ENCODE measurements at places on chromosomes 1 and 21.

DNA sequence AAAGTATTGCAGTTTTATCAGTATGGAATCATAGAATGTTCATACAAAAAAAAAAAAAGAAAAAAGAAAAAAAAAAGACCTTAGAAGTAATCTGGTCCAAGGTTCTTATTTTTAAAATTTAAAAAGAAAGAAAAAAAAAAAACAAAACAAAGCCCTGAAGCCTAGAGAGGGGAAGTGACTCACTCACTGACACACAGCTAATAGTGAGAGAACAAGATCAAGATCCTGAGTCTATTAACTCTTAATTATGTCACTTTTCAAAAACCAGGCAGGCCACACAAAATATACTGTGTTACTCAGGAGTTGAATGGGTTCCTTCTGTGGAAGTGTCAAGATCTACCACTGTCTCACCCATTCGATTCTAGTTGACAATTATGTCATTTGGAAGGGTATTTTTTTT is 433.9 kb upstream of the DAB1 start:
- no peak for DNase-seq

DNA sequence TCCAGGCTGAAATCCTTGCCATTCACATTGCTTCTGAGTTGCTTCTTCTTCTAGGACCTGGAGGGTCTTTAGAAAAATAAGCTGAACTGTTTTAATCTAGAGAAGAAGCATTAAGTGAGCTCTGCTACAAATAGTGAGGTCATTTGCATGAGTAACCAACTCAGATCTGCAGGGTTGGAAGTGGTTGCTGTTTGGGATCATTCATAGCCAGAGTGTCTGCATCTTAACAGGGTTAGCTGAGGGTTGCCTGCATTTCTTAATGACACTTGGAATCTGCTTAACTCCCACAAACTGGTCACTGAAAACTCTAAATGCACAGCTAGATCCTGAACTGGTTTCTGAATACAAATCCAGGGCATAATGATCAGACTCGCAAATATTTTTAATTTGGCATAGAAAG is 9.9 kb downstream of the CNIH3 start:
- peak; percentile 80 for DNase-seq

DNA sequence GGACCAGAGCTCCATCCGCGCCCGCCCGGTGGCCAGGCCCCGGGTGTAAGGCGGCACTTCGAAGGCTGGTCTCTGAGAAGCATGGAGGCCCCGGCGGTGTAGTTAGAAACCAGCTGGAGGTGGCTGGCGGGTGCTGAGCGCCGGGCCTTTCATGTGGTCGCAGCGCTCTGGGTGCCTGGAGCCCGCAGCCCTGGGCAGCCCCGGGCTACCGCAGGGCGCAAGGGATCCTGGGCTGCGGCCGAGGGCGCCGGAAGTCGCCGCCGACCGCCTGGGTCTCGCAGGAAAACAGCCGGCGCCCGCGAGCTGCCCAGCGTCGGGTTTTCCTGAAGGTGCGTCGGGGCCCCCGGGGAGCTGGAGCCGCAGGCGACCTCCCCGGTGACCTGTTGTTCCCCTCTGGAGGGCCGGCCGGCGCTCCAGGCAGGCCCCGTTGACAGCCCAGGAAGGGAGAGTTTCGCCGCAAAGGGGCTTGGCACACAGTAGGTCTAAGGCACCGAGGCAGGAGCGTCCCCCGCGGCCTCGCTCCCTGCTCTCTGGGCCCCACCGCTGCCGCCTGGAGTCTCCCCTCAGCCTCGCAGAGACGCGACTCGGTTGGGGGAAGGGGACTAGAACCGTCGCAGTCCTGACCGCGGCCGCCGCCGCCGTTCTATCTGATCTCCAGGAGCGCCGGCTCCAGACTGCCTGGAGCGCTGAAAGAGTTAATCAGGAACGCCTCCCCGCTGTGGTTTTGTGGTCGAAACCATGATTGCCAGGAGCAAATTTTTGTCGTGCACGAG is 2.7 kb downstream of the GRHL3 start:
- DNase-seq = peak; percentile 43

- no peak for DNase-seq
Observed at GRCh38 chr1:61119085-61119484, 36.7 kb downstream of the NFIA start.

DNA sequence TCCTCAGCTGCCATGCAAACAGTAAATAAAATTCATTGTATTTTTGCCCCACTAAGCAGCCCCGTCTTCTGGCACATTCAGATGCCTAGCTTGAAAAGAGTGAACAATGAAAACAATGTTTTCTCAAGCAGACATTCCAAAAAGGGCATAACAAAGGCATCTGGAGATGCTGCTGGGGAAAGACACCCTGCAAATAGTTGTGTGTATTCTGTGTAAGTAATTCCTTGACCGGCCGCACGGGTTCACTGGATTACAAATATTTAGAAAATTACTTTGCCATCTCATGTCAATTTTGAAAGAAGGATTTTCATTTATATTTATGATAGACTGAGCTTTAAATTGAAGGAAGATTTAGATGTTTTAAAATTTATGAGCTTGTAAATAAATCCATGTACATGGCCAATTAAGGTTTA is 142.2 kb downstream of the SLC45A1 start:
- peak; percentile 20 for DNase-seq

GRCh38 chr1:245091818-245092637 is 62.8 kb upstream of the KIF26B start:
- DNase-seq = peak; percentile 99

DNA sequence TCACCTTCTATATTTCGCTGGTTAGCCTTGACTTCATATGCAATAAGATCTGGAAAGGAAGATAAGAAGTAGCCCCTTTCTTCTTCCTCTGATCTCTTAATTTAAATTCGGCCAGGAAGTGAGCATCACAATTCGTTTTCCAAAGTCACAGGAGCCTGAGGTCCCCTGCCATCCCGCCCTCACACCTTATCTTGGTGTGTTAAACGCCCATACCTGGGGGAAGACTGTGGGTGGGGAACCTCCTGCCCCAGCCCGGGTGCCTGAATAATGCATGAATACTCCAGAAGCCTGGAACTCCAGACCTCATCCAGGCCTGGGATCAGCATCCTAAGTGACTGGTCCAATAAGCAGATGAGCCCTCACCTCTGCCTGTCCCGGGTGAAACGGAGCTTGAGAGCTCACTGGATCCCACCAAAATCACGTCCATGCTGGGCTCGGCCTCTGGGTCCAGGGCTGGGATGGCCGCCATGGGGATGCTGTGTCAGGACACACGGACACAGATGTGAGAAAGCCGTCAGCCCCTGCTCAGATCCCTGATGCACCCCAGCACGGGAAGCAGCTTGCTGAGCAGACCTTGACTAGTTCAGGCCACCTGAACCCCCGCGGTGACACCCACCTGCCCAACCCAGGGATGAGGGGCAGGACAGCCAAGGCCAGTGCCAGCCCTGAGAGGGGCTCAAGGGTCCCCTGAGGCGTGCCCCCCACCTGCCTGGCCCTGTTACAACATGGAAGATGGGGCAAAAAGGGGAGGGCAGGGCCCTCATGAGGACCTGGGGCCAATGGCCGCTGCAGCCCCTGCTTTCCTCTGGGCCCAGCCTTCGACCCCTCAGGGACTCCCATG is 686 bp downstream of the DNMT3L start:
- no peak for DNase-seq

- DNase-seq = no peak
Observed at GRCh38 chr1:114435088-114435715, 75.8 kb downstream of the TRIM33 start.

DNA sequence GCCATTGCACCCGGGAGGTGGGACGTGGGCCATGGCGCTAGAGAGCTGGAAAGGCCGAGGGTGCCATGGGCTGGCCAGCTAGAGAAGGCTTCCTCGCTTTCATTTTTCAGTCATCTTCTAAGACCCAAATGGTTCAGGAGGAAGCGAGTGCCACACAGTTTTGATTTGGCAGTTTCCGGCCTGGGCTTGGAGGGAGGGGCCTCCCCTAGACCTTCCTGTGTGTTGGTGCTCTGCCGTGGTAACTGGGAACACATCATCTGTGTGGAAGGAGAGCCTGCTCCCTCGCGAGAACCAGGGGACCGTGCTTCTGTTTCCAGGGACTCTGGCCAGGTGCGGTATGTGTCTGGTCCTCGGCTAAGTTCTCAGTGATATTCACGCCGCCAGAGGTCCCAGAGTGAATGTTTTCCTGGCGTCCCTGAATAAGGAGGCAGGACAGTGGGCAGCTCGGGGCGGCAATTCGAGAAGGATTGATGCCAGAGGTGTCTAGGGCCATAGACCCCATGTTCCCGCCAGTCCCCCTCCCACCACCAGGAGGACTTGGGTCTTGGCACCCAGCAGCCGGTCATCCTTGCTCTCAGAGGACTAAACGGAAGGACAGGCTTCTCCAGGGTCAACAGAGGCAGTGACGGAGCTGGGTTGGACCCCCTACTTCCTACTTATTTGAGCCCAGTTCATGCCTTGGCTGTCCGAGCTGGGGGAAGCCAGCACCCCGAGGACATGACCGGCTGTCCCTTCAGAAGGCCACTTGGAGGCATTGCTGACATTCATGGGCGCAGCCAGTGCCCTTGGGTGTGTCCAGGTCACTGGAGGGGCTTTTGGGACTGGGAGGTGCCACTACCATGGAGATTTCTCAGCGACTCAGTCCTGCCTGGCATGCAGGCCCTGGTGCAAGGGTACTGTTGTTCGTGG is 2.7 kb upstream of the NPHP4 start:
- no peak for DNase-seq

DNA sequence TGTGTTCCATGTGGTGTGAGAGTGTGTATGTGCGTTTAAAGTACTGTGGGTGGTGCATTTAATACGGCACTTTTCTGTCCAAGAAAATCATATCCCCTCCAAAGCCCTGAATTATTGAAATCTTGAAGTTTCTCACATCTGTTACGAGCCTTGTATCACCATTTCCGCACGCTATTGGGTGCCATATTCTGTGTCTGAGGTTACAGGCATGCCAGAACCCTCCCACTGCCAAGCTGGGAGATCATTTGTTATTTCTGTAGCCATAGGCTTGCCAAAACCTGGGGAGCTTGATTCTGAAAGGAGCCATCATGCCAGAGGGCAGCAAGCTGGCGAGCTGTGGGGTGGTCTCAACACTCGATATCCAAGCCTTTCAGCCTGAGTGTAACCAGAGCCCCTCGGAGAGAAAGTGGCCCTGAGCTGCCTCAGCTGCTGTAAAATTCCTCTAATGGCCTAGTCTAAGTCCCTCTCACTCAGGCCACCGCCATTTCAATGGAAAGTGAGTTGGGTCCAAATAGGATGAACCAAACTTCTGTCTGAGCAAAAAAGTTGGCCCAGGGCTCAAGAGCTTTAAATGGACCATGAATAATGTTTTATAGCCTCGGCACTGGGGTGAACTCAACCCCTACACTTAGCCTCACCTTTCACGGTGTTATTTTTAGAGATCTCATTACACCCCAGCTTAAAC is 298.4 kb upstream of the DUSP10 start:
- DNase-seq = no peak

DNA sequence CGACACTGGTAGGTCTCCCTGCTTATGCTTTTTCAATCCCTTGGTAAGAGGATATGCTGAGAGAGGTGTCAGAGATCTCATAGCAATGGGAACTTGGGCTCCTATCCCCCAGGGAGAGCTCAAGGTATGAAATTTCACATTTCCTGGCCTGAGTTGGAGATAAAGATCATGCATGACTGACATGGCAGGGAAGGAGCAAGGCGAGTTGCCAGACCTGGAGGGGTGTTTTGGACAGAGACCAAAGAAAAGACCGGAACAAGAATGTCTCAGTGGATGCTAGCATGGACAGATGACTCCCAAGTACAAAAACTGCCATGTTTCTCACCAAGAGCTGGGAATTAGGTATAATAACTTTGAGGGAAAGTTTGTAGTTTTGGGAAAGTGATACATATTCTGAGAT is 334.1 kb upstream of the B3GALT2 start:
- no peak for DNase-seq

- DNase-seq = no peak
Observed at GRCh38 chr1:28002600-28002999, 42.8 kb downstream of the XKR8 start.

DNA sequence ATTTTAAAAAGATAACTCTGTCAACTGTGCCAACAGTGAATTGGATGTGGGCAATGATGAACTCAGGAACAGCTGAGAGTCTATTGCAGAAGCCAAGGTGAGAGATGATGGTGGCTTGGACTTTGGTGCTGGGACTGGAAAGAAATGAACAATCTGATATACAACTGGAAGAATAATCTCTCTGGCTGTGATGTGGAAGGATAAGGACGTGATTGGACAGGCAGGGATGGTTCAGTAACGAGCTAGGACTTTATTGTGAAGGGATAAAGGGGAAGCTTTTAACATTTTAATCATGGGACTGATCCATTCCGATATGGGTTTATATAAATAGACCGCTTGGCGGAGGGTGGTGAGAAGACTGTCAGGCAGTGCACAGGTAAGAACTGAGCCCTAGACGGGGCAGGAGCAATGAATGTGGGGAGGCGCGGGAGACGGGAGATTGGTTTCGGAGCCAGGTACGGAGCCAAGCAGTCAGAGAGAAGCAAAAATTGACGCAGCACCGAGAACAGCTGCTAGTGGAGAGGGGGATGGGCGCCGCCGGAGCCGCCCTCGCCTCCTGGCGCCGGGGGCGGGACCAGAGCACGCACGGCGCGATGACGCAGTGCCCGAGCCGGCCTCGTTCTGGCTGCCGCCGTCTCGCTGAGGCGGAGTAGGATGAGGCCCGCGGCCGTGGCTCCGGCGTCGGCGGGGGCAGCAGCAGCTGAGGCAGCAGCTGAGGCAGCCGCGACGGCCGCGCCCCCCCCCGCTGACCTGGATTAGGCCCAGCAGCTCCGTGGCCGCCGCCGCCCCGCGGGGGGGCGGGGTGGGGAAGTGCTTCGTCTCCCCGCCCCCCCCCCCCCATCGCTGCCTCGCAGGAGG is at the start of gene RNF11:
TSS of gene RNF11 (plus strand) at position 601 of the 858 bp plus-strand sequence. CDS start 484 bp downstream, outside the sequence.
- peak; percentile 88 for DNase-seq

- no peak for DNase-seq
Observed at GRCh38 chr1:242185731-242186130, 186.8 kb upstream of the MAP1LC3C start.

DNA sequence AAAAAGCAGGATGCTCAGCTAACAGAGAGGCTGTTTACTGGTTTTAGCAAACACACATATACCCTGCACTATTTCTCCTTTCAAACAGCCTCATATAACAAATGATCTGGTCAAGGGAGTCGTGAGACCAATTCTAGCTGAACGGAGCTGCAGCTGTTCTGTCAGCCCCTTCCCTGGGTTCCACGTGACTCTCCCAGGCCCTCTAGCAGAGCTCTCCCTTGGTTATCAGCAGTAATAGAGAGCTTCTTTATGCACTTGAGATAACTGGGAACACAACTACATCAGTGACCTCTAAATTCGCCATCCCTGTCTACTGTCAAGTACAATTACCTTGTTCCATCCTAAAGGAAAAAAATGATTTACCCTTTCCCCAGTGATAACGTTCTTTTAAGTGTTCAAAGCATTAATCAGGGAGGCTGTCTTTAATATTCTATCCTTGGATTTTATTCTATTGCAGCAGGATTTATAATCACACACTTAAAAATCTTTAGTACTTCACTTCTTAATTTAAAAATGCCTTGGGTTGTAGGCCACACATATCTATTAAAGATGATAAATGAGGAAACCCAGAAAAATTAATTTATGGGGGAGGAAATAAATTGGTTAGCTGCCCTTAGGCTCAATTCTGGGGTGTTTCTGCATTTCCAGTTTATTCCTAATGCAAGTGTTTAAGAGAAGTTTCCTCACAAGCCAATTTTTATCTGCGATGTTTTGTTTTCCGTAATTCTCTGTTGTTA is 28.2 kb downstream of the PTGER3 start:
- no peak for DNase-seq

All from HCEC 1CT (cell line).